Activated CD4-positive, alpha-beta T cell treated with anti-CD3 and anti-CD28 coated beads for 1 hour (primary cell): ENCODE measurements at places on chromosomes 7 and 10.

- DNase-seq, result no peak
Measured at GRCh38 chr10:46549171-46550075, 7.0 kb downstream of the GPRIN2 start.

GRCh38 chr7:134452991-134453473, 5.9 kb downstream of the AKR1B1 start:
- DNase-seq, result no peak

- no peak for DNase-seq
Measured at GRCh38 chr7:159020987-159021386, 123.7 kb downstream of the VIPR2 start.

DNA sequence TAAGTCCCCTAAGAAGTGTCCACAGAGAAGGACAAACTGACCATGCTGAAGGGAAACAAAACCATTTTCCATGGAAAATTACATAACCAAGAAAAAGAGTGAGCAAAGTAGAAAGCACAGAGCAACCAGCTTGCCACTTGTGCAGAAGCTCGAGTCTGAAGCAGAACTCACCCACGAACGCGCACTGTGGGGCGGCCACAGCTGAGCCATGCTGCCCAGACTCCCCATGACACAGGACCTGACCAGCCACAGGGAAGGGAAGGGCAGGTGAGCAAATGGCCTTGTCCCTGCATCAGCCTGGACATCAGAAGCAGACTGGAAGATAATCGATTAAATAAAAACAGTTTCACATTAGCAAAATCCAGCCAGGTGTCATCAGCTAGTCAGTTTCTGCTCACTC, 95.7 kb downstream of the TCERG1L start:
- DNase-seq, result no peak

- no peak for DNase-seq
Measured at GRCh38 chr10:10786109-10787090, 231.3 kb upstream of the CELF2 start.
